GDM1 (cell line): ENCODE measurements at places on chromosomes 7 and 10.

DNA sequence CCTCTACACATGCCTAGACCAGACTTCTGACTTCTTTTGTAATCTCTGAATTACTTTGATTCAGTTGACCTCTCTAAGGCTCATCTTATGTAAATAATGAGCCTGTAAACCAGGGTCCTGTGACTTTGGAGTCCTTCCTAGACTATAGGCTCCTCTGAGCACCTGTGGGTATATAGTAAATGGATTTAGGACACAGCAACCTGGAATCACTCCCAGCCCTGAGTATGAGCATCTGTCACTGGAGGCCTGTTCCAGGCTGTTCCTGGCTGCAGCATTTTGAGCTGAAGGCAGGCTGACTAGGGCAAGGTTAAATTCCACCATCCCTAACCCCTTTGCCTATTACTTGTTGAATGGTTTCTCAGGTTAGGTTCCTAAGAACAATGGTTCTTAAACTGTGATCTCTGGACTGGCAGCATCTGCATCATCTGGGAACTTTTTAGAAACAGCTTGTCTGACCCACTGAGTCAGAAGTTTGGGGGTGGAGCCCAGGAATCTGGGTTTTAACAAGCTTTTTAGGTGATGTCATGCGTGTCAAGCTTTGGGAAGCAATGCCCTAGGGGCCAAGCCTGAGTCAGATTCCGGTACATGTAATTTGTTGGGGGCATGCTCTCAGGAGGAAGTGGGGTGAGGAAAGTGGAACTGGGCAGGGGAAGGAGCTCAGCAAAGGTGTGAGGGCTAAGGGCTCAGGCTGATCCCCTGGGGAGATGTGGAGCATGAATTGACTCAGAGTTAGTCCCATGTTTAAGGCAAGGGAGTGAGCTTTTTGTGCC, 28.2 kb downstream of the MINDY4 start:
- no peak for DNase-seq

- DNase-seq, result no peak
Measured at GRCh38 chr7:79810916-79811315, 323.7 kb upstream of the GNAI1 start.

- DNase-seq, result no peak
Measured at GRCh38 chr10:71359364-71360046, 37.2 kb upstream of the CDH23 start.

GRCh38 chr10:128254476-128254875, 128.3 kb upstream of the MKI67 start:
- DNase-seq, result no peak

DNA sequence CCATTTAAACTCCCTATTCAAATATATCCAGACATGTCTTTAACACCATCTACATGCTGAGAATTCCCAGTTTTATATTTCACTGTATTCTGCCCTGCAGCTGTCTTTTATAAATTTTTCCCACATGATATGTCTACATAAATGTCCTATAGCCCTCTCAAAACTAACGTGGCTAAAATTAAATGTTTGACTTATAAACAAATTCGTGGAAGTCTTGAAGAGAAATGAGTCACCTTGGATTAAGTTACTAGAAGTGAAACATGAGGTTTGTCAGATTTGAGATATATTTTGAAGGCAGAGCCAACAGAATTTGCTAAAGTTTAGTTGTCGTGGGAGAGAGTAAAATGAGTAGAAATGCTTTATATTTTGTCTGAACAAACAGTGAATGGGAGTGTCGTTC, 386.9 kb upstream of the CNTNAP2 start:
- DNase-seq, result no peak

- no peak for DNase-seq
Measured at GRCh38 chr7:137909042-137909441, 62.3 kb upstream of the DGKI start.
